CD4-positive, CD25-positive, alpha-beta regulatory T cell (primary cell): ENCODE measurements at places on chromosomes 5 and 9.

- no peak overlapping the region for H3K27ac ChIP-seq
- no peaks in the 10 kb centered on the region for H3K4me1 ChIP-seq
- no peak overlapping the region for H3K4me3 ChIP-seq
- DNase-seq = no peak
Measured at GRCh38 chr5:94433397-94434163, 184.8 kb downstream of the KIAA0825 start.

DNA sequence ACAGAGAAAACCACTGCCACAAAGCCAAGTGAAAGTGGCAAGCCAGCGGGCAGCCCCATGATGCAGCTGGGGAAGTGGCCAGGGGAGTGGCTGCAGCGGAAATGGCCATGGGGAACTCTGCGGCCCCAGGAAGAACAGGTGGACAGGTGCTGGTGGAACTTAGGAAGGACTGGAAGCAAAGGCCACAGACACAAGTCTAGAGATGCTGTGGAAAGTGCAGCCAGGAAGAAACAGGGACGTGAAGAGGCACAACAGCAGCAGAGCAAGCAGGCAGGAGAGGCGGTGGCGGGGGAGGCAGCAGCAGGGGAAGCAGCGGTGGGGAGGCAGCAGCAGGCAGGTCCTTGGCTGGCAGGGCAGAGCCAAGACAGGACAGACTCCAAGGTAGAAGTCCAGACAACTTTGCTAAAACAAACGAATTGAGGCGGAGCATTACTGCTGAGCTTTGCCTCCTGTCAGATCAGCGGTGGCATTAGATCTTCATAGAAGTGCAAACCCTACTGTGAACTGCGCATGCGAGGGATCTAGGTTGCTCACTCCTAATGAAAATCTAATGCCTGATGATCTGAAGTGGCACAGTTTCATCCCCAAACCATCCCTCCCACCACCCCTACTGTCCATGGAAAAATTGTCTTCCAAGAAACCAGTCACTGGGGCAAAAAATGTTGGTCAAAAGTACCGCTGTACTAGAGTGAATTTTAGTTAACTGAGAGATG lies 11.8 kb downstream of the SURF6 start:
- no peaks in the 10 kb centered on the region for H3K27me3 ChIP-seq
- H3K4me1 ChIP-seq = no peaks in the 10 kb centered on the region
- no peak for DNase-seq
- no peak overlapping the region for H3K27ac ChIP-seq

- no peak overlapping the region for H3K4me3 ChIP-seq
- no peaks in the 10 kb centered on the region for H3K27me3 ChIP-seq
- H3K4me1 ChIP-seq = no peaks in the 10 kb centered on the region
- DNase-seq = no peak
- no peak overlapping the region for H3K27ac ChIP-seq
Measured at GRCh38 chr9:121690316-121690715, 38.9 kb downstream of the DAB2IP start.

- no peaks in the 10 kb centered on the region for H3K36me3 ChIP-seq
- no peak overlapping the region for H3K4me3 ChIP-seq
- DNase-seq = no peak
- no peak overlapping the region for H3K27ac ChIP-seq
Measured at GRCh38 chr9:18485714-18486113, 11.8 kb downstream of the ADAMTSL1 start.

GRCh38 chr9:137851516-137852267 lies 25.9 kb upstream of the CACNA1B start:
- H3K36me3 ChIP-seq = no peaks in the 10 kb centered on the region
- H3K27me3 ChIP-seq = no peaks in the 10 kb centered on the region
- H3K4me1 ChIP-seq = no peaks in the 10 kb centered on the region
- no peak overlapping the region for H3K27ac ChIP-seq
- no peak overlapping the region for H3K4me3 ChIP-seq

DNA sequence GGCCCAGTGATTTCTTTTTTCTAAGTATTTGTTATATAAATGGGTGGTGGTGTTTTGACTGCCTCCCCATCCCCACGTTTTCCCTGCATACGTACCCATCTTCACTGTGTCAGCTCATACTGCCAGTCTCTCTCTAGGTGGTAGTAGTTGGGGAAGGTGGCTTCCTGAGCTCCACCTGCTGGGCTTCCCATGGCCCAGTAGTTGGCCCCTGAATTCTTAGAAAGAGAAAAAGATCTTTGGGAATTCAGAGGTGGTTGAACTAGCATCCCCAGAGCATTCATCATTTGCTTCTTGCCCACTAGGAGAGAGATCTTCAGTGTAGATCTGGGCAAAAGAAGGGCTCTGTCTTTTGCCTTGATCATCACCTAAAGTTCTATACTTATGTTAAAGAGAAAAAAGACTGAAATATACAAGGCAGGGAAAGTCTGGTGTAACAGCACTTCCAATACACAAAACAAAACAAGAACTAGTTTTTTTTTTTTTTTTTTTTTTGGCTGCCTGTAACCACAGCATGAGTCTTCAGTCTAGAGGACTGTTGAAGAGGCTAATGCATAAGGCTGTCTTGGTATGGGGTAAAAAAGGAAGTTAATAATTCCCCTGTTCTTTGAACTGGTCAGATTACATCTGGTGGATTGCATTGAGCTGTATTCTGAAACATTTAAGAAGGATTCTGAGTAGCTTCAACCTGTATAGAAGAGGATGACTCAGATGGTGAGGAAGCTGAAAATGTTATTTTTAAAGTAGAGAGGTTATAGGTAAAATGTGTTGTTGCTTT lies 128.7 kb downstream of the ATG10 start:
- H3K27me3 ChIP-seq = no peaks in the 10 kb centered on the region
- no peak overlapping the region for H3K27ac ChIP-seq
- no peaks in the 10 kb centered on the region for H3K36me3 ChIP-seq
- no peak overlapping the region for H3K4me3 ChIP-seq
- no peak for DNase-seq
- no peaks in the 10 kb centered on the region for H3K4me1 ChIP-seq

GRCh38 chr9:36191686-36192085 lies 965 bp downstream of the CLTA start:
- H3K27ac ChIP-seq = peak overlapping the region; percentile 91
- DNase-seq = no peak
- peak overlapping the region; percentile 93 for H3K4me3 ChIP-seq
- no peaks in the 10 kb centered on the region for H3K27me3 ChIP-seq

DNA sequence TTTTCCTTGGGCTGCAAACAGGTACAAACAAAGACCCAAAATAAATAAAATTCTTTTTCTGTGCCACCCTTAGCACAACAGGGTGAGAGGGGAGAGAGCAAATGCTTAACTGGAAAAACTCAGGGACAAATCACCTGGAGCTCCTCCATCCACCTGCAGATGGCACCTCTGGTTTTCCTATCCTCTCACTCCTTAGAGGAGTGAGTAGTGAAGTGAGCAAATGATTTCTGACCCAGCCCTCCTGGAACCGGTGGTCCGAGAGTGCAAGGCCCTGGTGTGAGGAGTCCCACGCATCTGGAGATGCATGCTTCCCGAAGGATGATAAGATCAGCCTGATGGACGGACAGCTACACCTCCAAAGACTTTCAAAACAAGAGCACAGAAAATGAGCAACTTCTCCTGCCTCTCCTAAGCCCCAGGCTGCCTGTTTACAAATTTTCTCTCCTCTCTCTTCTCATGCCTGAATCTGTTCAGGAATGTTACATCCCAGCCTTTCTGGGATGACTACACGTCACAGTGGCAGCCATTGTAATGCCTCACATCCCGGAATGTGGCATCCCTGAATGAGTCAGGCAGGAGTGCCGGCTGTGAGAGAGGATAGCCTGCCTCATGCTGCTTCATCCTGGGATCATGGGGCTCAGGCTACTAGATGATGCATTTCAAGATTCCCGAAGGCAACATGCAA lies 86.4 kb downstream of the ADRB2 start:
- no peaks in the 10 kb centered on the region for H3K4me1 ChIP-seq
- no peak for DNase-seq
- H3K27ac ChIP-seq = no peak overlapping the region
- no peaks in the 10 kb centered on the region for H3K27me3 ChIP-seq

DNA sequence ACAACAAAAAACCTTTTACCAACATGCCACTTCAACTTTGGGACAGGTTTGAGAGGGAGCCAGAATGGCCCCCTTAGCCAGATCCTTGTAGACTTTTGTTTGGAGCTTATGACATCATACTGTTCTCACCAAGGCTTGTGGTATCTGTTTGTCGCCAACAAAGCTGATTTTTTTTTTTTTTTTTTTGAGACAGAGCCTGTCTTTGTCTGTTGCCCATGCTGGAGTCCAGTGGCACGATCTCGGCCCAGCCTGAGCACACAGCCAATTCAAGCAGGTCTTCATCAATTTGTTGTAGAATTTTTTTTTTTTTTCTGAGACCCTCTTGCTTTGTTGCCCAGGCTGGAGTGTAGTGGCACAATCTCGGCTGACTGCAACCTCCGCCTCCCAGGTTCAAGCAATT lies 26.4 kb upstream of the NTNG2 start:
- H3K27ac ChIP-seq = no peak overlapping the region
- H3K27me3 ChIP-seq = peaks cover 7% of the 10 kb centered on the region
- DNase-seq = no peak
- H3K4me1 ChIP-seq = no peaks in the 10 kb centered on the region
- H3K4me3 ChIP-seq = no peak overlapping the region

GRCh38 chr5:43547532-43547931 lies 9.3 kb downstream of the PAIP1 start:
- peaks cover 19% of the 10 kb centered on the region for H3K4me1 ChIP-seq
- DNase-seq = no peak
- H3K4me3 ChIP-seq = no peak overlapping the region
- H3K36me3 ChIP-seq = peaks cover 73% of the 10 kb centered on the region

GRCh38 chr5:53373451-53374158 lies 106.8 kb upstream of the FST start:
- no peaks in the 10 kb centered on the region for H3K4me1 ChIP-seq
- H3K27me3 ChIP-seq = no peaks in the 10 kb centered on the region
- no peak for DNase-seq
- H3K36me3 ChIP-seq = no peaks in the 10 kb centered on the region
- H3K4me3 ChIP-seq = no peak overlapping the region

- H3K4me3 ChIP-seq = peak overlapping the region; percentile 88
- H3K4me1 ChIP-seq = peaks cover 72% of the 10 kb centered on the region
- H3K36me3 ChIP-seq = peaks cover 8% of the 10 kb centered on the region
- H3K27me3 ChIP-seq = no peaks in the 10 kb centered on the region
Measured at GRCh38 chr5:119290161-119290569, 65.7 kb upstream of the TNFAIP8 start.

DNA sequence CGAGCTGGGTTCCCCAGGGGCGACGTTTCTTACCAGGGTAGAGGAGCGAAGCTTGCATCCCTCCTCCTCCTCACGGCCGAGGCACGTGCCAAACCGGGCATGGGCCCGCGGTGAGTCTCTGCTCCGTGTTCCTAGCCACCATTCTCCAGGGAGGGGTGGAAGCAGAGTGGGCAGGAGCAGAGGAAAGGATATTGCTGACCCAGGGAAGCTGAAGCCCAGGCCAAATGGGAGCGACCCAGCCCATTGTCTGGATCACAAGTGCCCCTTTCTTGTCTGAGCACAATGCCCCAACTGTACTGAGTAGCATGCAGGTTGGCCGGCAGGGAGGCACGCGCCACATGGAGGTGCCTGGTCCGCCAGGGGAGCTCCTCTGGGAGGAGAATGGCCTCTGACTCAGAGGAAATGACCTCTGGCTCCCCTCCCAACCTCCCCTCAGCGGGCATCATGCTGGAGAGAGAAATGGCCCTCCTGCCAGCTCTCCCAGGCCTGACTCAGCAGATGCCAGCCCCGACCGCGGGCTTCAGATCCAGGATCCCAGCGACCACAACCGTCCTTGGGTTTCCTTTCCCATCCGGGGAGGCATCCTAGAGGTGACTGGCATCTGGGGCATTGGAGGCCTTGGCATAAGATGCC lies 1.1 kb downstream of the PRR7 start:
- H3K4me1 ChIP-seq = peaks cover 52% of the 10 kb centered on the region
- H3K27ac ChIP-seq = peak overlapping the region; percentile 47
- DNase-seq = no peak
- H3K27me3 ChIP-seq = no peaks in the 10 kb centered on the region

DNA sequence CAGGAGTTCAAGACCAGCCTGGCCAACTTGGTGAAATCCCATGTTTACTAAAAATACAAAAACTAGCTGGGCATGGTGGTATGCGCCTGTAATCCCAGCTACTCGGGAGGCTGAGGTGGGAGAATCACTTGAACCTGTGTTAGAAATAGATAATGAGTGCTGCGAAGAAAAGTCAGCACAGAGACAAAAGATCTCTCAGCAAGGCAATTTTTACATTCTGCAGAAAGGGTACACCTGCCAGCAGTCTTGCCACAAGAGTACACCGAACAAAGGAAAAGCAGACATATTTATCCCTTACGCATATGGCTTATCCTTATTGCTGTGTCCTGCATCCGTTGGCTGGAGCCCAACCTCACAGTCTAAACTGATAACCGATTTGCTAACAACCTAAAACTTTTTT lies 16.2 kb upstream of the GPBP1 start:
- H3K4me1 ChIP-seq = no peaks in the 10 kb centered on the region
- no peak for DNase-seq
- H3K36me3 ChIP-seq = no peaks in the 10 kb centered on the region
- no peak overlapping the region for H3K4me3 ChIP-seq
- H3K27me3 ChIP-seq = no peaks in the 10 kb centered on the region

- no peaks in the 10 kb centered on the region for H3K36me3 ChIP-seq
- no peak overlapping the region for H3K4me3 ChIP-seq
- no peak overlapping the region for H3K27ac ChIP-seq
- H3K4me1 ChIP-seq = no peaks in the 10 kb centered on the region
- DNase-seq = no peak
Measured at GRCh38 chr9:134215420-134215698, 51.0 kb upstream of the RNU6ATAC start.

DNA sequence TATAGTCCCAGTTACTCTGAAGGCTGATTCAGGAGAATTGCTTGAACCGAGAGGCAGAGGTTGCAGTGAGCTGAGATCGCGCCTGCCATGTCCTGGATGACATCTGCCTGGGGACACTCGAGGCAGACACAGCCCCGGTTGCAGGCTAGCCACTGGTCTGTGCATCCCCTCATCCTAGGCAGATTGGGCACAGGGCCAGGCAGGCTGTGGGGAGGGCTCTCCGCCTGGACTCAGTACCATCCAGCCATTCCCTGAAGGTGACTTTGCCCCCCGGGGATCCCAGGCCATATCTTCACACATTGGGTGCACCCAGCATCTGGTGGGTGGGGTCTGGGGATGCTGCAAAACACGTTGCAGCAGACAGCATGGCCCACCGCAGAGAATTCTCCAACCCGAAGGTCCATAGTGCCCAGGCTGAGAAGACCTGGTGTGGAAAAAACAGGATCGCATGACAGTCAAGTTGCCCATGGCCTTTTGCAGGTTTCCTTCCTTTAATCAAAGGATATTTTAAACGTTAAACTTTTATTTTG lies 50.9 kb upstream of the SUSD3 start:
- DNase-seq = no peak
- H3K27ac ChIP-seq = no peak overlapping the region
- peaks cover 83% of the 10 kb centered on the region for H3K36me3 ChIP-seq
- peaks cover 23% of the 10 kb centered on the region for H3K4me1 ChIP-seq
- H3K27me3 ChIP-seq = no peaks in the 10 kb centered on the region

DNA sequence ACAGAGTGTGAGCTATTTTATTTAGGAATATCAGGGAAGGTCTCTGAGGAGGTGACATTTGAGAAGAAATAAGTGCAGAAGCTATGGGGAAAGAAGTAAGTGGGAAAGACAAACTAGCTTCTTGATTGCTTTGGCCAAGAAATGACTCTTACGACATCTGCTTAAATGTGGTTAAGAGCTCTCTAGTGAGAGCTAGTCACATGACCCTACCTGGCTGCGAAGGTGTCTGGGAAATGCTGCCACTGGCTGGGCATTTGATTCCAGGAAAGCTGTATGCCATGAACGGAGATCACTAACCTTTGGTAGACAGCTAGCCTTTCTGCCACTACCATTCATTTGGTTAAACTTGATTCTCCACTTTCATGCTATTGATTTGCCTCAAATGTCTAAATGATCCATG lies 80.1 kb downstream of the KIAA0825 start:
- no peak for DNase-seq
- H3K4me1 ChIP-seq = no peaks in the 10 kb centered on the region
- no peaks in the 10 kb centered on the region for H3K36me3 ChIP-seq
